ENCODE measurements at places on chromosomes 7 and 10. TPM values are rescaled to one million over a fixed set of nuclear protein-coding genes. Genes with fewer than 3 reads are reported as not detected.

Gene RNF133
- 1.1 TPM for total RNA-seq

Gene HMX2
- not detected for total RNA-seq

Gene MMD2
- not detected for total RNA-seq

Gene ASB13
- total RNA-seq = 36.3 TPM

Gene SPDYE11
- not detected for total RNA-seq

Gene CC2D2B
- total RNA-seq = 0.15 TPM

Gene CRTAC1
- total RNA-seq = not detected

Gene STEAP4
- total RNA-seq = not detected

Gene CHRM2
- total RNA-seq = not detected

Gene SLC26A3
- not detected for total RNA-seq

Gene OR2A12
- not detected for total RNA-seq

Gene LAMB1
- 183 TPM for total RNA-seq

Gene CALD1
- 144 TPM for total RNA-seq

Gene HECTD2
- 3.7 TPM for total RNA-seq

Gene SHH
- not detected for total RNA-seq

Gene HTR5A
- total RNA-seq = not detected

Gene TRPV5
- not detected for total RNA-seq

Gene EIF5AL1
- 1.1 TPM for total RNA-seq

Gene NKX1-2
- under 0.01 TPM for total RNA-seq

Gene HGF
- total RNA-seq = 0.36 TPM

Gene MPP7
- 0.33 TPM for total RNA-seq

Gene CCL24
- total RNA-seq = 0.73 TPM

Gene SORBS1
- 60.9 TPM for total RNA-seq

Gene TNS3
- 140 TPM for total RNA-seq

Gene ITGB8
- 340 TPM for total RNA-seq

Gene UCN3
- total RNA-seq = not detected

Gene TMUB1
- total RNA-seq = 20.6 TPM

Gene WNT8B
- total RNA-seq = not detected

Gene LRRD1
- not detected for total RNA-seq

Gene C7orf57
- total RNA-seq = 0.62 TPM

Gene DYNC1I1
- 3.4 TPM for total RNA-seq

Gene MYH16
- total RNA-seq = not detected

Gene SPDYE5
- total RNA-seq = 0.15 TPM

Gene TAS2R4
- total RNA-seq = 1.00 TPM

Gene ANKRD30A
- total RNA-seq = not detected

Data from melanocyte of skin (primary cell).